ENCODE measurements at places on chromosomes 13 and 19. TPM values are rescaled to one million over a fixed set of nuclear protein-coding genes. Genes with fewer than 3 reads are reported as not detected.

GRCh38 chr19:50701367-50701985 is 18.1 kb downstream of the SHANK1 start:
- DNase-seq, result no peak

DNA sequence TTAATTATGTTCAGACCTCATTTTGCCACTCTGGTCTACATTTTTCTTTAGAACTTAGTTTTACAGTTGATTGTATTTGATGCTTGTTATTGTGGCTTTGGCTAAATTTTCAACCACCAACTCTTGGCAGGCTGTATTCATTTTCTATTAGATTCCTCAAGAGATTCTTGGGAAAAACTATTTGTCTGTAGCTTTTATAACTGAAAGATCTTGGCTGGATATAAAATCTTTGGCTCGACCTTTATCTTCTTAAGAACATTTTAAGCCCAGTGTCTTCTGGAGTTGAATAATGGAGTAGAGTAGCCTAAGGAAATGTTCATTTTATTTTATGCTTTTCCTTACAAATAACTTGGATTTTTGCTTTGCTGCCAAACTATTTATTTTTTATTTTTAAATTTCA is 848.5 kb downstream of the PCDH17 start:
- no peak for DNase-seq

- DNase-seq, result peak; percentile 55
These were observed 675 bp downstream of the PPP1R14A start for GRCh38 chr19:38255383-38256014.

- DNase-seq, result no peak
These were observed 8.6 kb upstream of the HIPK4 start for GRCh38 chr19:40398417-40399131.

DNA sequence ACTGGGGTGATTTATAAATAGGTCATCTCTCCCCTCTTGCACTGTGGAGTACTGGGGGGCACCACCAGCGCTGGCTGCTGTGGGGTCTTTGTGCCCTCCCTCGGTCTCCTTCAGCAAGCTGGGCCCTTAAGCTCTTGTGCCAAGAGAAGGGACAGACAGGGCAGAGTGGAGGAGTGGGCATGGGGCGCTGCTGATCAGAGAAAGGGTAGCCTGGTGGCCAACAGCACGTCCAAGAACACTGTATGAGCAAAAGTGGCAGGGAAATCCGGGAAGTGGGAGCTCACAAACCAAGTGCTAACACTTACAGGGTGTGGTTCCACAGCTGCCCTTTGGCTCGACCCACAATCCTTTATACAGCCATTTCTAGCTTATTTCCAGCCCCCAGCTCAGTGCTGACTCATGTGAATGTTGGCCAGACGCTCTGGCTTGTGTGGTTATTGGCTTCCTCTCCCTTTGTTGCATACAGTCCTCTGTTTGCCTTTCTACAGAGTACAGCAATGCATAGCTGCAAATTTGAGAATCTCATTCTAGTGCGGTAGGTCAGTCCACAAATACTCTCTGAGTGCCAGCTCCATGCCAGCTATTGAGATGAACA is 298.8 kb downstream of the SHISA2 start:
- DNase-seq, result peak; percentile 16

GRCh38 chr13:102944821-102945220 is 99.0 kb downstream of the ERCC5 start:
- DNase-seq, result no peak

- peak; percentile 62 for DNase-seq
These were observed 4.3 kb downstream of the GDF15 start for GRCh38 chr19:18390065-18390907.

DNA sequence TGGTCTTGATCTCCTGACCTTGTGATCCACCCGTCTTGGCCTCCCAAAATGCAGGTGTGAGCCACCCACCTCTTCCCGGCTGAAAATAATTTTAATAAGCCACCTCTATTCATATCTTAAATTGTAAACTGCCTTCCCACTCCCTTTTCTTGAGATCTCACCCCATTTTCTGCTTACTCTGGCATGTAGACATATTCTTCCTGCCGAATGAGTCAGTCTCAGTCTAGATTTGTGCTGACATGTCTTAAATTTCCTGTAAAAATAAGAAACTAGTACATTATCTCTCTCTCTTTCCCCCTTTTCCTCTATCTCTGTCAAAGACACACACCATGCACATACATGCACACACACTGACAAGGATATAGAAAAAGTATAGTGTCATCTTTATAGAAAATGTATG is 60.9 kb downstream of the THSD1 start:
- no peak for DNase-seq

GRCh38 chr13:51998723-51999509 is 12.3 kb downstream of the ATP7B start:
- no peak for DNase-seq

GRCh38 chr13:66391322-66391721 is 838.8 kb downstream of the PCDH9 start:
- DNase-seq, result no peak

GRCh38 chr13:90461398-90461797 is 886.1 kb upstream of the MIR17HG start:
- no peak for DNase-seq

DNA sequence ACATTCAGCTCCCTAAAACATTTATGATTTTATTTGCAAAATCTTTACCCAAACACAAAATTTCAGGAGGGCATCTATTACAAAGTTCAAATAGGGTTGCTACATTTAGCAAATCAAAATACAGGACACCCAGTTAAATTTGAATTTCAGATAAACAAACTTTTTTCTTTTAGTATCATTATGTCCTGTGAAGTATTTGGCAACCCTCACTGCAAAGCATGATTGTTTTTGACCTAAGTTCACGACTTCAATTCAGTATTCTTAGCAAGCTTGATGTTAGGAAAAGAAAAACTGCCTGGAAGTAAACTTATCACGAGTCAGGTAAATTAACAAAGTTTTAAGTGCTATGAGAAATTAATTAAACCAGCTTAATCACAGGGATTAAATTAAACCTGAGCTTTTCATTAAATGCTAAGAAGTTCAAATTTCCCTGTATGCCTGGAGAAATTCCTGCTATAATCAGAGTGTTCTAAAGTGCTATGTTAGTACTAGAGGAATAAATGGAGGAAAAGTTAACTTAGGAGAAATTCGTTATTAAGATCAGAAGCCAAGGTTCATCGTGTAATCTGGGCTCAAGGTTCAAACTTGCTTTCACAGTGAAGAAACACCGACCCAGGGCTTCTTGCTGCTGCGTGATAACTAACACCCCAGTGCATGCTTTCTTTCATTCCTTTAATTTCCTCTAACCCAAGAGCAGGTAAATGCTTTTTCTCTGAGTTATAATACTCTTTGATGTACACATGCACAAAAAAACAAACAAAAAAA is 298.1 kb downstream of the FOXO1 start:
- no peak for DNase-seq

- DNase-seq, result no peak
These were observed 169.1 kb downstream of the KCTD12 start for GRCh38 chr13:76717092-76717491.

DNA sequence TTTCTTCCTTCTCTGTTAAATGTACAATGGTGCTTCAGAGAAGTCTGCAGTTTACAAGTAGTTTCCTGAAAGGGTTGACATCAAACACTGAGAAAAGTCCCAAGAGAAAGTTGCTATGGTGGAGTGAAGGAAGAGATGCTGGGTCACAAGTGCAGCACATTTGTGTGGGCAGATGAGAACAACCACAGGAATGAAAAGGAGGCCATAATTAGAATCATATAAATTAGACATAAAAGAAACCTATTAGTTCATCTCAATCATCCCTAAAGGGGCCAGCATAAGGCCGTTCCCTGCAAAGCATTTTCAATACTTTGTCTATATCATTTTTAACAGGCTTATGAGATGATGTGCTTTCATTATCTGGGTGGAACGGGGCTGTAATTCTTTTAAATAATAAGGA is 359.2 kb downstream of the IRS2 start:
- DNase-seq, result no peak

DNA sequence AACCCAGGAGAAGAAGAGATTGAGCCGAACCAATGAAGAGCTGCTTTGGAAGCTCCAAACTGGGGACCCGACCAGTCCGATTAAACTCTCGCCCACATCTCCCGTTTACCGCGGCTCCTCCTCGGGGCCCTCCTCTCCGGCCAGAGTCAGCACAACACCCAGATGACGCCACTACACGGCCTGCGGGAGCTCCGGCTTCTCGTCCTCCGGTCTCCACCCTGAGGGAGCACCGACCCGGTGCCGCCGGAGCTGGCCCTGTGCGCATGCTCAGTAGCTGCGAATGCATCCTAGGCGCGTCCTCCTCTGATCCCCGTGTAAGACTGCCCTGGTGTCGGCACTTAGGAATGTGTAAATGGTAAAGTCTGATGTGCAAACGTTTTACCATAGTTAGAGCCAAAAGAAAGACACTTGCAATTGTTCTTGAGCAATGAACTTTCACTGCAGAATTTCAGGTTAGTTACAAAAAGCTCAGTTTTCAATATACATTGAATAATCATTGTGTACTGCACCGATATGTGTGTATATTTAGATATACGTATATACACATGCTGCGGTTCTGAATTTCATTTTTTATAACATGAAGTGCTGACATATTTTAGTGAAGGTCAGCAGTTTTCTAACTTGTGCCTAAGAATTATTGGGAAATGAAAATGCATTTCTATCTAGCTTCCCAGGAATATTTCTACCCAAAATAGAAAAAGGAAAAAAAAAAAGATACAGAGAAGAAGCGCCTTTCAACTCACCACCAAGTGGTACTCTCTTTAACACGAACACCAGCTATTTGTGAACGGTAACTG is 92.2 kb downstream of the SLC7A1 start:
- no peak for DNase-seq

- peak; percentile 83 for DNase-seq
These were observed 967 bp upstream of the TPT1 start for GRCh38 chr13:45341799-45342500.

- DNase-seq, result no peak
These were observed 4.0 kb upstream of the IGFL1 start for GRCh38 chr19:46225558-46226004.

DNA sequence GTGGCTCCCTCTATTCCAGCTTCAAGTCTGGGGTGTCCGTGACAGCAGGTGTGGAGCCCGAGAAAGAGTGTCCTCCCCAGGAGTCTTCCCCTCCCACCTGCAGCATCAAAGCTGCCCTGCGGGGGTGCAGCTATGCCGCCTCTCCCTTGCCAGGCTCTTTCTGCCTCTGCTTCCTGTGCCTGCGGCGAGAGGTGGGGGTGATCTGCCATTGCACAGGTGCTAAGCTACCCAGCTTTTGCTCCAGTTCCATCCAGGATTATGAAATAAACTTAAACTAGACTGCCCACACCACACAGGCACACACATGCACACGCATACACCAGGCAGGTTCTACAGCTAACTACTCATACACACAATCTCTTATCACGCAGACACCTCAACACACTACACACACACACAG is 104.7 kb upstream of the CLDN10 start:
- DNase-seq, result no peak

GRCh38 chr13:40599747-40600146 is 66.7 kb downstream of the FOXO1 start:
- no peak for DNase-seq

DNA sequence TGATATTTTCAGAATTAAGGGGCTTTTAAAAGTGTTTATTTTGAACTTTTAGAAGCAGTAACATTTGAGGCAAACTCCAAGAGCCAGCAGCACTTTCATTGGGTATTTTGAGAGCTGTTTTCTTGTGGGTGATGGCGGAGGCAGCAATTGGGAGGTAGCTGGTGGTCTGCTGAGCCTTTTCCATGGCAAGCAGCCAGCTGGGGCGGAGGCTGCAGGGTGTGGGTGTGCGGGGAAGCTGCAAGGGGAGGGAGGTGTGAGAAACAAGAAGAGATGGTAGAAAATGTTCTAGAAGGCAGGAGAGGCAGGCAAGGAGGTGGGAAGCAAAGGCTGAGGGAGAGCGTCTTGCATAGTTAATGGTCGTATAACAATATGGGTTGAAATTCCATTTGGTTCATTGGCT is 223.4 kb upstream of the HTR2A start:
- no peak for DNase-seq

GRCh38 chr19:17922138-17922537 is 10.7 kb upstream of the CCDC124 start:
- DNase-seq, result no peak

DNA sequence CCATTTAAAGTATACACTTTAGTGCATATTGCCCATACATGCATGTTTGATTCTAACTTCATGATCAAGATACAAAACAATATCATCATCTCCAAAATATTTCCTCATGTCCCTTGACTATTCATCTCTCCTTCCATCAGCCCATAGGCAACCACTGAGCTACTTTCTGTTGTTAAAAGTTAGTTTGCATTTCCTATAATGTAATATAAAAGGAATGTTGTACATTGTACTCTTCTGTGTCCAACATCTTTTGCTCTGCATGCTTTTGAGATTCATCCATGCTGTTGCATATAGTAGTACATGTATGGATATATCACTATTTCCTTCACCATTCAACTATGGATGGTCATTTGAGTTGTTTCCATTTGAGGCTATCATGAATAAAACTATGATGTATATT is 74.7 kb downstream of the ITGBL1 start:
- DNase-seq, result no peak

GRCh38 chr19:33040994-33041827 is 23.5 kb downstream of the RHPN2 start:
- peak; percentile 99 for DNase-seq

DNA sequence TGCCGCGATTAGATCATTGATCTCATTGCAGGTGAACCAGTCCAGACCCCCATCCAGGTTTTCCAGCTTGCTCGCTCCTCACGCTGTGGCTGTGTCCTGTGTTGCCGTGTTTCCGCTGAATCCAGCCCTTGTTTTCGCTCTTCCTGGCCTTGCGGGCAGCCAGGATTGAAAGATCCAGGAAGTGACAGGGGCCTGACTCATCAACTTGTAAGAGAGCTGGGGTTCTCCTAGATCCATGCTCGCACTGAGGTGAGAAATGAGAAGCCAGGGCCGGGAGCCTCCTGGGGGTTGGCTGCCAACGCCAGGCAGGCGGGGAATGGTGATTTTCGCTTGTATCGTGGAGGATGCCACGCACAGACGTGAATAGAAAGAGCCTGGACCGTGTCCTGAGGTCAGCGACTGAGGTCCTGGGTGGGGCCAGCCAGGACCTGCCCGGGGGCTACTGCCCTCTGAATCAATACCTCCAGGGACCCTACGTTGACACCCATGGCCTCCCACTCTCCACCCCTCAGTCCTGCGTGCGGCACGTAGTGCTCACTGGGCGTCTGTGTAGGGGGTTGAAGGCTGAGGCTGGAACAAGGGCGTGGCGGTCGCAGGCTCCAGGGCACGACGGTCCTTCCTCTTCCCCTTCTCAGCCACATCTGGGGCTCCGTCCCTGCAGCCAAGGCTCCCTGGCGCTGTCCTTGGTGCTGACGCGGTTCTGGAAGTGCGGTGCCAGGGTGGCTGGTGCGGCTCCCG is 7.3 kb upstream of the PTPRH start:
- DNase-seq, result peak; percentile 96

GRCh38 chr13:43665388-43665787 is 121.4 kb downstream of the ENOX1 start:
- no peak for DNase-seq

- no peak for DNase-seq
These were observed 341.1 kb downstream of the ENOX1 start for GRCh38 chr13:43445668-43446067.

ZNF649 gene
- not detected for total RNA-seq

ZIM2 gene
- total RNA-seq, result not detected

CFAP97D2 gene
- total RNA-seq, result not detected

ATP4B gene
- not detected for total RNA-seq

CDC42EP5 gene
- total RNA-seq, result 0.93 TPM

USHBP1 gene
- not detected for total RNA-seq

KLK12 gene
- not detected for total RNA-seq

ZNF563 gene
- 1.3 TPM for total RNA-seq

KIR3DL2 gene
- not detected for total RNA-seq

PRKCG gene
- total RNA-seq, result not detected

CD37 gene
- total RNA-seq, result not detected

PSG11 gene
- not detected for total RNA-seq

NLRP5 gene
- not detected for total RNA-seq

TGFBR3L gene
- total RNA-seq, result not detected

All from Caki2 (cell line).